NAMALWA (cell line): ENCODE measurements at places on chromosomes 16 and 17.

DNA sequence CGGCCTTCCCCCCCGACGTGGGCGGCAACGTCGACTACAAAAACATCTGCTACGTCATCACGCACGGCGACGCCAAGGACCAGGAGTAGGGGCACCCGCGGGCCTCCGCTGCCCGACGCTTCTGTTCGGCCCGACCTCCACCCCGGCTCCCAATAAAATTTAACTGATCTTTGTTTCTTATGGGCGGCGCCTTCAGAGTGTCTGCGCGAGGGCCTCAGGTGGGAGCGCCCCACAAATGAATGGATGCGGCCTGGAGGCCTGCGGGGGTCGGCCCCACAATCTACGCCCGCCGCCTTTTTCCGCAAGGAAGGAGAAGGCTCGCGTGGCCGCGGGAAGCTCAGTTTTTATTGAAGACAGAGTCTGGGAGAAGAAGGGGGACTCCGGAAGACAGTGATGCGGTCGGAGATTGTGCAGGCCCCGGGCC is 3.2 kb downstream of the MYL11 start:
- DNase-seq = peak; percentile 93

DNA sequence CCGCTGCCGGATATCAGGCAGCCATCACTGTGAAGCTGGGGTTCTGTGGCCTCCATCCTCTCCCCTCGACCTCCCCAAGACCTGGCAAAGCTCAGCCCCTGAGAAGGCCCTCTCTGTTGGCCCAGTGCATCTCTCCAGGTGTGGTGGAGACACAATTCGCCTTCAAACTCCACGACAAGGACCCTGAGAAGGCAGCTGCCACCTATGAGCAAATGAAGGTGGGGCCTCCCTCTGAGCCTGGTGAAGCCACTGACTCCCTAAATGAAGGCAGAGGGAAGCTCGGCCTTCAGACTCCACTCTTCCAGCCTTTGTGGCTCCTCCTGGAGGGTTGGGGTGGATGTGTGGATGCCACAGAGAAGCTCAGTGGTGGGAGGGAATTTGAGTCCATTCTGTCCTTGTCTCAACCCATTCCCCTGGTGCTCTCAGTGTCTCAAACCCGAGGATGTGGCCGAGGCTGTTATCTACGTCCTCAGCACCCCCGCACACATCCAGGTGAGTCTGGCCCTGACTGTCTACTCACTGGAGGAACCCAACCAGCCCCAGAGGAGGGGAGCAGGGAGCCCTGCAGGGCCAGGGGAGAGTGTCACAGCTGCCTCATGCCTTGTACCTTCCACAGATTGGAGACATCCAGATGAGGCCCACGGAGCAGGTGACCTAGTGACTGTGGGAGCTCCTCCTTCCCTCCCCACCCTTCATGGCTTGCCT is 1.7 kb upstream of the MRM1 start:
- no peak for DNase-seq

GRCh38 chr17:43768382-43768781 is 9.8 kb upstream of the SOST start:
- DNase-seq = no peak

- no peak for DNase-seq
Observed at GRCh38 chr16:12188061-12188934, 211.8 kb downstream of the SNX29 start.

- DNase-seq = no peak
Observed at GRCh38 chr16:3771513-3771912, 54.2 kb upstream of the TRAP1 start.

- DNase-seq = no peak
Observed at GRCh38 chr16:69741951-69742904, 12.5 kb downstream of the NOB1 start.

DNA sequence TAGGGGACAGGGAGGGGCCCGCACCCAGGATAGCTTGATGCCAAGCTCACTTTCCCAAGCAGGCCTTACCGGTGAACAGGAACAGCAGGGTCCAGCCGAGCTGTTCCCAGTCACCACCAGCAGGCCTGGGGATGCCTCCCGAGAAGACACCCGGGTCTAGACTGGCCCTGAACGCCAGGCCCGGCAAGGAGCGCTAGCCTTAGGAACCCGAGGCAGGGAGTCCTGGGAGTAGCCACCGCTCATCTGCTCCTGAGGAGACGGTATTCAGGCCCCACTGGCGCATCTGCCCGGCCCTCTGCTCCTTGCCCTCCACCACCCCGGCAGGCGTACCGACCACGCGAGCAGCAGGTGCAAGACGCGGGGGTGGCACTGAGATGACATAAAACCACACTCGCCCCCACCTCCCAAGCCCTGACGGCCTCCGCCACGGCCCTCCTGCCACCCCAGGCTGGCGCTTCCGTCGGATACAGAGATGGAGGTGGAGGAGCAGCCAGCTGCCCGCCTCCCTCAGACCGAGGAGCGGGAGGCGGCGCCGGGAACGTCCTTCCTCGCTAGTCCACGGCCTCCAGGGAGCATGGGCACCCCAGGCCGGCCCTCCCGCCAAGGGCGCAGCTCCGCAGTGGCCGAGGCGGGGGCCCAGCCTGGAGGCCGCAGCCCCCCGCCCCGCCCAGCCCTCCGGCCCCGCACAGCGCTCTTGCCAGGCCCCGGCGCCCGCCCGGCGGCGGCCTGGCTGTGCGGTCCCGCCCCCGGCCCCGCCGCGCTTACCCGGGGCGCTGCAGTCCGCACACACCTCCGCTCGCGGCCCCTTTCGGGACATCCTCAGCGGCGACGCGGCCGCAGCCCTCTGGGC is 661 bp downstream of the GIT1 start:
- peak; percentile 64 for DNase-seq

GRCh38 chr16:83475108-83475507 is 332.7 kb upstream of the HSBP1 start:
- DNase-seq = no peak
